Activated CD4-positive, alpha-beta T cell treated with anti-CD3 and anti-CD28 coated beads, Interleukin-2, Interleukin-6, amounts not matched to agents 100 ng/mL and 50 ng/mL, durations not matched to agents 16 hours and 8 hours (primary cell): ENCODE measurements at places on chromosomes 16 and 17.

DNA sequence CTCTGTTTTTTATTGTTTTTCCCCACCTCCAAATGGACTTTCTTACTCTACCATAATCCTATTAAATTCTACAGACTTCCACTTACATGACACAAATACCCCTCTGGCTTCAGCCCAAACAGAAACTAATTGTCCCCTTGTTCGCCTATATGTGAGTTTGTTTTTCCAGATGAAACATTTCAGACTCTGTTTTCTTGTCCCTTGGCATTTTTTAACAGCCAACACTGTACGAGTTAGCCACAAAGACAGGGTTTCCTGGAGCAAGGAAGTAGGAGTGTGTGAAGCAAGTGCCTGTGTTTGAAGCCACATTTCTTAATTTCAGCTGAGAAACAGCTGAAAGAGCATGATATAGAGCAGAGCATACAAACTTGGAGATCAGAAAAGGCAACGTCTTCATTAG lies 382.2 kb upstream of the CDH5 start:
- no peak for DNase-seq

DNA sequence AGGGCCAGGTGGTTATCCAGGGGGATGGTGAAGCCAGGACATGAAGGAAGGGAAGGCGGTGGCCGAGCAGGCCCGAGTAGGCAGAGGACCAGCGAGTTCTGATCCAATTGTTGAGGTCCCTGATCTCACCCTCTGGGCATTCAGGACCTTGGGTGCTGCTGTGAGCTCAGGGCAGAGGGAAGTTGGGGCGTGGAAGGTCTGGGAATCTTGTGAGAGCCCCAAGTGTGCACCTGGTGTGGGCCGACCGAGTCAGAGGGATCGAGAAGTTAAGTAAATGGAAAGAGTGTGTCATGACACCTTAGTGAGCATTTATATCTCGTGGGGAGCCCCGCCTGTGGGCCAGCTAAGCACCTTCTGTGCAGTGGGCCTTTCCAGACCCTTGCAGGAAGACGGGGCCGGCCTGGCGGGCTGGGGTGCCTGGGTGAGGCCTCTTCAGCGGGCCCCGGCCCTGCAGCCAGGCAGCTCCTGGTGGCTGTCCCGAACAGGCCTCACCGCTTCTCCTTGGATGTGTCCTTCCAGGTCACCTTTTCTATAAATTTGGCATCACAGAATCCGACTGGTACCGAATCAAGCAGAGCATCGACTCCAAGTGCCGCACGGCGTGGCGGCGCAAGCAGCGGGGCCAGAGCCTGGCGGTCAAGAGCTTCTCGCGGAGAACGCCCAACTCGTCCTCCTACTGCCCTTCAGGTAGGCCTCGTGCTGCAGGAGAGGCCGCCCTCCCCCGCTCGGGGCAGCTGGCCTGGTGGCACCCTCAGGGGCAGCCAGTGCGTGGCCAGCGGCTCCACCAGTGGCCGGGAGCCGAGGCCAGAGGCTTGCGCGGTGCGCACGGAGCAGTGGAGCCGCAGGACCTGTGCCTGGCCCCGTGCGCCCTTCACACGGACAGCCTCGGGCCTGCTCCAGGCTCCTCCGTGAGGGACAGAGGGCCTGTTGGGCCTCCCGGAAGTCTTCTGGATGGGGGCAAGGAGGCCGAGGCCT lies 76.0 kb downstream of the BANP start:
- no peak for DNase-seq

GRCh38 chr16:5025171-5025632 lies 8.5 kb downstream of the NAGPA start:
- no peak for DNase-seq

DNA sequence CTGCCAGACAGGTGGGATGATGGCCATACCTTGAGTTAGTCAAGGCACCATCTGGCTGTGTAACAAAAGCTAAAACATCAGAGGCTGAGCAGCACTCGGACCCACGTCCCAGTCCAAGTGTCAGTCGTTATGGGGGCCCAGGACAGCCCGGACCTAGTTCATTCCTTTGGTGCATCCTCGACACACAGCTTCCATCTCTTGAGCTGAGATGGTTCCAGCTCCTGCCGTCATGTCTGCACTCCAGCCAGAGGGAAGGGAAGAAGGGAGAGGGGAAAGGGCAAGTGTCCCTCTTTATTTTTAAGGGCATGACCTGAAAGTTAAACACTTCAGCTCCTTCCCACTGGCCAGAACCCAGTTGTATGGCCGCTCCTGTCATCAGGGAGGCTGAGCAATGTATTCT lies 218.0 kb downstream of the SEC14L1 start:
- no peak for DNase-seq

DNA sequence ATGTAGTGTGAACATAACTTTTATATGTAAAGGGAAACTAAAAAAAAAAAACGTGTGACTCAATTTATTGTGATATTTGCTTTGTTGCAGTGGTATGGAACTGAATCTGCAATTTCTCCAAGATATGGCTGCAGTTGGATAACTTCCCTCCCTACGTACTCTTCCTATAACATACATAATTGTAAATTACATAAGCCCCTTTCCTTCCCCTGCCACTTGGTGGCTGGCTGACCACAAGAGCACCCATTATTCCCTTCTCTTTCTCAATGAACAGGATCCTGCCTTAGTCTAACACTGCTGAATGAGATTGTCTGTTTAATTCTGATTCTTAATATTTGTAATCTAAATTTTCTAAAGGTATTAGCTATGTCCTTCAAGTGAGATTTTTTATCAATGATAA lies 27.8 kb downstream of the CCL4 start:
- no peak for DNase-seq

- no peak for DNase-seq
Measured at GRCh38 chr16:27582883-27583282, 32.9 kb downstream of the KATNIP start.
